ELR (cell line): ENCODE measurements at places on chromosomes 11 and 22.

- no peak for DNase-seq
These were observed 2.1 kb upstream of the ASPHD2 start for GRCh38 chr22:26426924-26427323.

DNA sequence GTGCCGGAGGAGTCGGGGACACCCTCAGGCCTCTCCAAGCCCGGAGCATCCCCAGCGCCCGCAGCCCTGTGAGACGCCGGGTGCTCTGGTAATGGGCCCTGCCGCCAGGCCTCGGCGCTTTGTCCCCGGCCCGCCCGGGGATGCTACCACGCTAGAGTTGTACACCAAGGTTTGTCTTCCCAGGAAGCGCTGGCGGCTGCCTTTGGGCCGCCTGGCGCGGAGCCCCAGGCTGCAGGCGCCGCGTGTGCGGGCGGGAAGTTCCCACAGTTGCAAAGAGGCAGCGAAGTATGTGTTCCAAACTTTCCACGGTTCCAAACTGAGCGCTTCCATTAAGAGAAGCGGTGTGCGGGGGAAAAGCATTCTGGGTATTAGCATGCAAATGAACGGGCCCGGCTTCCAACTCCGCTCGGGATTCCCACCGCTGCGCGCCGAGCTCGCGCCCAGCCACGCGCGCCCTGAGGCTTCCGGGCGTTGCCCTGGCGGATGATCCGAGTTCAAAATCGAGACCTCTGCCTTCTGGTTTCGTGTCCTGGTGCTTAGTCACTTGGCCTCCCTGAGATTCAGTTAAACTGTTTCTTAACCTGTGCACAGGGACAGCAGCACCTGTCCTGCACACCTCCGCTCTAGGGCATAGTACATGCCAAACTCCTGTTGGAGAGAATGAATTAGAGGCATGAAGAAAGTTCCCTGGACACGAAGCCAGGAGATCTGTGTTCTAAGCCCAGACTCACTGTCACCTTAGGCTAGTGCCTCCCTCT lies 1.3 kb upstream of the PATZ1 start:
- DNase-seq = peak; percentile 67

DNA sequence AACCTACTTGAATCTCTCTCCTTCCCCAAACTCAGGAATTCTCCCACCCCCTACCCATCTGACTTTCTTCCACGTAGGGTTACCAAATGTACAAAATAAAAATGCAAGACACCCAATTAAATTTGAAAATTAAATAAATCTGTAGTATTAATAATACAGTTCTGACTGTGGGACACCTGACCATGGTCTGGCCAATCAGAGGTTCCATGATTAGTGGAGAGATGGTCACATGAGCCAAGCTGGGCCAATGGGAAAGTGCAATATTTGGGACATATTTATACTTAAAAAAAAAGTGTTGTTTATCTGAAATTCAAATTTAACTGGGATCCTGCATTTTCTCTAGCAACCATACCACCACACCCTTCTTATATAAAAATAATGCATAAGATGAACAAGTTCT lies 29.8 kb upstream of the ASPHD2 start:
- peak; percentile 23 for DNase-seq

DNA sequence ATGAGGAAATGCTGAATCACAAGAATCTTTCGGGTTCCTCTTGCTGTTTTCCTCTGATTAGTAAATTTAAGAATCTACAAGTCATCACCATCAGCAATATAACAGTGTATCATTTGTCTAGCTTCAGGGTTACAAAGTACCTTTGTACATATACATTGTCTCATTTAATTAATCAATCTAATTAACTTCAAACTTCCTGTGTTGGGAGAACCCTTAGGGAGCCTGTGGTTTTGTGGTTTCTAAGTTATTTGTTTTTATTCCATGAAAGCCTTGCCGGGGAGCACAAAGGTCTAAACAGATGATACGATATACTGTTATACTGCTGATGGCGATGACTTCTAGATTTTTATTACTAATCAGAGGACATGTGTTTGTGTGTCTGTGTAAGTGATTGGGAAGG lies 41.0 kb downstream of the TIMP3 start:
- peak; percentile 41 for DNase-seq

GRCh38 chr11:117898059-117898458 lies 21.6 kb upstream of the FXYD6 start:
- no peak for DNase-seq

DNA sequence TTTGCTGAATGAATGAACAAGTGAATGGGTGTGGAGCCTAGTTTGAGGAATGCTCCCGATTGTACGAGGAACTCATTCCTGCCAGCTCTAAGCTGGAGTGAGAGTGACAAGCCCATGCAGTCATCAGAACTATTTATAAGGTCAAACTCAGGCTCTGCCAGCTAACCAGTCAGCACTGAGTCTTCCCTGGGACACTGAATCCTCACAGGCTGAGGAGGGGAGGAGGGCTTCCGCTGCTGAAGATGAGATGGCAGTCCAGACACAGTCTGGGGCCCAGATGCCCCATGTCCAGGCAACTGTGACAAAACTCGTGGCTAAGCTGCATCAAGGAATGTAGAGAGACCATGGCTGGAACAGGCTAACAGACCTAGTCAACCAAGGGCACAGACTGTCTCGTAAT lies 4.0 kb downstream of the LRP4 start:
- DNase-seq = peak; percentile 83

DNA sequence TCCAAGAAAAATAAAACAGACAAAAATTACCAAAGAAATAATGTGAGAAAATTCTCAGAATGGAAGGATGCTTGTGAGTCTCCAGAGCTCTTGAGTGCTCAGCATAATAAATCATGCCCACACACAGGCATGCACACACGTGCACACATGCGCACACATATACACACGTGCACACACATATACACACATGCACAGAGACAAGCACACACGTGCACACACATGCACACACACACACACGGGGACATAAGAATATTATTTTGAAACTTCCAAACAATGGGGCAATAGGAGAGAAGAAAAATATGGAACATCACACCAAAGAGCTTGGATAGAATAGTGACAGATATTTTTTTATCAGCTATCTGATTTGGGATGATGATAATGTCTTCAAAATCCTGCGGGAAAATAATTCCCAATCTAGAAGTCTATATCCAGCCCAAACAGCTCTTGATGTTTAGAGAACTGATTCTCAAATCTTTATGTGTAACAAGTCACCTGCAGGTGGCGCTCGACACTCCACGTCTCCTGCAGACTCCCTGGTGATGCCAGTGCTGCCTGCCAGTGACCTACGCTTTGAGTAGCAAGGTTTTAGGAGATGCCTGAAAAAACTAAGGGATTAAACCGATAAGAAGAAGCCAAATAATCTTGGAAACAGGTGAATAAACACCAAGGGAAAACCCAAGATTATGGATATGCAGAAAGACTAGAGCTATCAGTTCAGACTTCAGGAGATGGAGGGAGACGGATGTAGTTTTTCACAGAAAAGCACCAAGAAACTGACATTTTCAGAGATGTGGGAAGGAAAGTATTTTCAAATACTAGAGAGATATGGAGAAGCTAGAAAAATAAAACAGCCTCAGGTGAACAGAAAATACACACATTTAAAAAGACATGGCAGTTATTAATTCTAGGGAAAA lies 743.6 kb downstream of the ETS1 start:
- DNase-seq = peak; percentile 76

DNA sequence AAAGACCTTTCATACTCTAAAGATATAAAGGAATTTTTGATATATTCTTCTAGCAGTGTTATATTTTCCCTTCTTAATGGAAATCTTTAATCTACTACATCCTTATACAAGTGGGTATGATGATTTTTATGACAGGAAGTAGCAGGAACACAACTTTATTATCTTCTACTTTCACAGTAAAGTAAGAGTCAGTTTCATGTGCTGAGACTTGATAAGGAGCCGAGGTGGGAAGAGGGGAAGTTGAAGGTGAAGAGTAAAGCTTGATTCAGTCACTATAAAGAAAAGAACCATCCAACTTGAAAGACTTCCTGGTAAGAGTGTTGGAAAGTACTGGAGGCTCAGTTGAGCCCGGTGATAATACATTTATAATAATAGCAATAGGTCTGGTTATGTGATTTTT lies 82.1 kb upstream of the PTH start:
- DNase-seq = no peak

DNA sequence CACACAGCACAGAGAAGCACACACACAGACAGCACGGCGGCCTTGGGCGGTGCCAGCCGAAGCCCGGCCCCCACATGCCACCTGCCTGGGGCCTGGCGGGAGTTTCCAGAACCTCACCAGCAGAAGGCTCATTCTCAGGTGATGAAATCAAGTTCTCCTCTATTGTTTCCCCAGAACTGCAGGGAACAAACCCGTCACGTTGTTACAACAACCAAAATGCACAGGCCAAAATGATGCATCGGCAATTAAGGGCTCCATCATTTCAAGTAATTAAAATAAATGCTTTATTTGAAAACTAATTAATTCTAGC lies 30.8 kb downstream of the GNB1L start:
- no peak for DNase-seq

GRCh38 chr22:17149076-17149815 lies 9.8 kb downstream of the HDHD5 start:
- no peak for DNase-seq

DNA sequence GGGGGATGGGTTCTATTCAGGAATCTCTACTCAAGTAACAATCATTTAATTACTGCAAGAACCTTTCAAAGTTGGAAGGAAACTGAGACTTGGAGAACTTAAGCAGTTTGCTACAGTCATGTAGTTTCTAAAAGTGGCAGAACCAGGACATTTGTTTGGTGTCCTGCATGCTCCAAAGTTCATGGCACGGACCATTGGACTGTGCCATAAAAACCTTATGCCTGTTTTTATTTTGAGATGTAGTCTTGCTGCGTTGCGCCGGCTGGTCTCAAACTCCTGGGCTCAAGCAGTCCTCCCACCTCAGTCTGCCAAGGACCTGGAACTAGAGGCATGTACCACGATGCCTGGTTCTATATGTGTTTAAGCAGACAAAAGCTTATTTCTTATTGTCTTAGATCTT lies 18.6 kb upstream of the AIFM3 start:
- no peak for DNase-seq

DNA sequence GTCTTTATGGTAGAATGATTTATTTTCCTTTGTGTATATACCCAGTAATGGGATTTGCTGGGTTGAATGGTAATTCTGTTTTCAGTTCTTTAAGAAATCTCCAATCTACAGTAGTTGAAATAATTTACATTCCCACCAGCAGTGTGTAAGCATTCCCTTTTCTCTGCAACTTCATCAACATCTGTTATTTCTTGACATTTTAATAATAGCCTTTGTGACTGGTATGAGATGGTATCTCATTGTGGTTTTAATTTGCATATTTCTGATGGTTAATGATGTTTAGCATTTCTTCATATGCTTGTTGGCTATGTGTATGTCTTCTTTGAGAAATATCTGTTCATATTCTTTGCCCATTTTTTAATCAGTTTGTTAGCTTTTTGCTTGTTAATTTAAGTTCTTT lies 901.2 kb downstream of the METTL15 start:
- peak; percentile 13 for DNase-seq

DNA sequence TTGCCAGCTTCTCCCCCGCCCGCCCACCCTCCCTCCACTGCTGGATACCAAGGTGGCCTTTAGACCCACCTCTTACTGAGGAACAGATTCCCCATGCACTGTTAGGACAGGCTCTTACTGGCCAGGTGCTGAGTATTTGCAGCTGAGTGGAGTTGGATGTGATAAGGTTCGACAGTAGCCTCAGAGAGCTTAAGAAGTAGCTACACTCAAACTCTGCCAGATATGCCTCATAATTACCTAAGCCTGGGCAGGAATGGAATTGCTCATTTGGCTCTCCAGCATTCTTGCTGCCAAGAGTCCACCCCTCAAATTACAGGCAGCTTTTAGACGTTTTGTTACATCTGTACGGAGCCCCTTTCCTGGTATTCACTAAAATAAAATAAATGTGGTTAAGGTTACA lies 9.6 kb downstream of the FAM181B start:
- DNase-seq = no peak

GRCh38 chr11:69221086-69221485 lies 65.4 kb downstream of the SMIM38 start:
- no peak for DNase-seq

DNA sequence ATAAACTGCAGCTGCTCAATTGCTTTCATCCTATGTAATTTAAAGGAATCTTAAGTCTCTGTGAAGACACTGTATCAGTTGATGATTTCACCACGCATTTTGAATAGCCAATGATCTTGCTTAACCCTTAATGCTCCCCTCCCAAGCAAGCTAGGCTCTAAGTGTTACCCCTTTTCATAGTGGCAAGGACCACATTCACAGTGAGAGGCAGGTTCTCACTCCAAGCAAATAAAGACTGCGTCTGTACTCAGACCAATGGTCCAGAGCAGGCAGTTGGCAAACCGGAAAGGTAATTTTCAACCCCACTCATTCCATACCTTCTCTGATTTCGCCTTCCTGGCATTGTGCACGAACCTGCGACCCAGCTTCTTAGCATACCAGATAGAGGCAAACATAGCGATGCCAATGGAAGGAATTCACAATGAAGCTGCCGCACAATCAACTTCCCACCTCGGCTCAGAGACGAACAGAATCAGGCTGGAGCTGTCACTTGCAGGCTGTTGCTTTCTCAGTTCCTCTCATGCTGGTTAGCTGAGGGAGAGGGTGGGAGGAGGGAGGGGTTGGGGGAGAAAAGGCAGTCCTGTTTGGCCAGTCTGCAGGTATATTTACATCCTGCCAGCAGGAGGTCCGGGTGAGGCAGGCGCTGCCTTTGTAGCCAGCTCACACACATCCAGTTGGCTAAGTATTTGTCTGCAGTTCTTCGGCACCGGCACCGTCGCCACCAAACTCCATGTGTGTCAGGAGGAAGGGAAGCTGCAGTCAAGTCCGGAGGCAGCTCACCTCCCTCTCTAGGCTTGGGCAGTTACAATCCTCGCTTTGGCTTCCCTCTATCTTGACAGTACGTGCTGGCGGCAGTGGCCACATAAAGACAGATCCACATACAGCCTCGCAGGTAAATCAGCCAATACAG lies 1151.2 kb upstream of the CCDC90B start:
- DNase-seq = no peak

DNA sequence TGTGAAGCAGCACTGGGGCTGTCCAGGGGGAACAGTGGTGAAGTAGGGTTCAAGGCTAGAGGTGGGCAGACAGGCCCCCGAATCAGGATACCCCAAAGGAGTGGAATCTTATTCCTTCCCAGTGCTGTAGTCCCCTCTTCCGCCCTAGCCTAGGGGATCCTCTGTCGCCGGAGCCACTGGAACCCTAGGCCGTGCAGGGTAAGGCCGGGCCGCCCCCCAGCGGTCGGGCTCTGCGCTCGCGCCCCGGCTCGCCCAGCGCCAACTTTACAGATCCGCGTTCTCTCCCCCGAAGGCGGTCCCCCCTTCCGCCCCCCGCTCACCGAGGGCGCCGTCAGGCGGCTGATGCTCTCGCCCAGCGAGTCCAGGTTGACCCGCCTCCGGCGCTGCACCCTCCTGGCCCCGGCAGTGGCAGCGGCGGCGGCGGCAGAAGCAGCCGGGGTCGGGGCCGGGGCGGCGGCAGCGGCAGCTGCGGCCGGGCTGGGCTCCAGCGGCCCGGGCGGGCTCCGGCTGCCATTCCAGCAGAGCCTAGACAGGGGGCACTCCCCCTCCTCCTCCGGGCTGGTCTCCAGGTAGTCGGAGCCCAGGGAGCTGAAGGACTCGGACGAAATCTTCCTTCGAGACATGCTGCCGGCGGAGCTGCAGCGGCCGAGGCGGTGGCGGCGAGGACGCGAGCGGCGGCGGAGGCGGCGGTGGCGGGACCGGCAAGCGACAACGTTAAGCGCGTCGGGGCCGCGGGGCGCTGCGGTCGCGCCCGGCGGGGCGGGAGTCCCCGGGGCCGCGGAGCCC lies 650 bp downstream of the GUCY1A2 start:
- DNase-seq = peak; percentile 42
